ENCODE measurements at places on chromosomes 11 and 22.

GRCh38 chr11:23772081-23772480 is 724.8 kb upstream of the LUZP2 start:
- DNase-seq: peak; percentile 20

DNA sequence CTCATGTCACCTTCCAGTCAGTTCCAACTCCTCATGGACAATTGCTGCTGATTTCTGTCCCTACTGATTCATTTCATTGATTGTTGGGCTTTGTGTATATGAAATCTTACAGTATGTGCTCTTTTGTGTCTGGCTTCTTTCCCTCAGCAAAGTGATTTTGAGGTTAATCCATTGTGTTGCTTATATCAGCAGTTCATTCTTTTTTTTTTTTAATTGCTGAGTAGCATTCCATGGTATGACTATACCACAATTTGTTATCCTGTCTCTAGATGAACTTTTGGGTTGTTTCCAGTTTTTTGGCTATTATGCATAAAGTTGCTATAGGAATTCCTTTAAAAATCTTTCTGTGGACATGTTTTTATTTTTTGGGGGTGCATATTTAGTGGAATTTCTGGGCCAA is 59.9 kb downstream of the NXPE1 start:
- peak; percentile 14 for DNase-seq

- DNase-seq: peak; percentile 81
These were observed 1003.3 kb upstream of the CCDC90B start for GRCh38 chr11:84289381-84289906.

GRCh38 chr22:32745251-32745995 is 56.1 kb upstream of the TIMP3 start:
- DNase-seq: peak; percentile 37

GRCh38 chr22:33851821-33852384 is 68.4 kb downstream of the LARGE1 start:
- DNase-seq: no peak

Measured in fibroblast of skin of back (primary cell).